ENCODE measurements at places on chromosomes 16 and 17.
A peak's percentile ranks its signal among the peaks of the same experiment; 100 is the strongest.

DNA sequence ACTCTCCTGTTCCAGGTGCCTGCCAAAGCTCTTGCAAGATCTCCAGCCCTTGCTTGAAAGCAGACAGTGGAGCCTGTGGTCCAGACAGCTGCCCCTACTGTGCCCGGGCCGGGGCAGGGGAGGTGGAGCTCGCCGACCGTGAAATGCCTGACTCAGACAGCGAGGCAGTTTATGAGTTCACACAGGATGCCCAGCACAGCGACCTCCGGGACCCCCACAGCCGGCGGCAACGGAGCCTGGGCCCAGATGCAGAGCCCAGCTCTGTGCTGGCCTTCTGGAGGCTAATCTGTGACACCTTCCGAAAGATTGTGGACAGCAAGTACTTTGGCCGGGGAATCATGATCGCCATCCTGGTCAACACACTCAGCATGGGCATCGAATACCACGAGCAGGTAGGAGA, 17.7 kb downstream of the CACNA1G start:
- DNase-seq: no peak

DNA sequence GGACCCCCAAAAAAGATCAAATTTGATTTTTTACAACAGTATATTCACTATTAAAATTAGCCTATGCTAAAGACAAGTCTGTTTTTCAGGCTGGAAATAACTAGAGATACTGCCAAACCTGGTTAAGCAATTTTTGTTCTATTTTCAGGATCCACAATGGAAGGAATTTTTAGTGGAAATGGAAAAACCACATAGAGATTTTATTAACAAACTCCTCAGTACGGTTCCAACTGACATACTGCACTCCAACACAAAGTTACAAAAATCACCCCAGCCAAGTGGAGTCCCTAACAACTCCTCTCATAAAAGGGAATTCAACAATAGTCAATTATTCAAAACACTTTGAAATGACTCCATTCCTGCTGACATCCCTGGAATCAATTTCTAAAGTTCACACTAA, 101.6 kb upstream of the TOB1 start:
- no peak for DNase-seq

GRCh38 chr16:89436366-89436765, 54.0 kb downstream of the ANKRD11 start:
- peak; percentile 68 for DNase-seq

- no peak for DNase-seq
Measured at GRCh38 chr16:6835941-6836340, 496.7 kb upstream of the RBFOX1 start.

Data from CD14-positive monocyte (primary cell).